Left ventricle myocardium inferior (tissue), 1 donor: ENCODE measurements at places on chromosomes 12 and 14.

- H3K4me1 ChIP-seq, result peaks cover 20% of the 10 kb centered on the region
- no peaks in the 10 kb centered on the region for H3K36me3 ChIP-seq
- peaks cover 95% of the 10 kb centered on the region for H3K27me3 ChIP-seq
- DNase-seq, result peak; percentile 11
- no peak overlapping the region for H3K27ac ChIP-seq
Measured at GRCh38 chr14:104116756-104117340, 21.5 kb upstream of the KIF26A start.

DNA sequence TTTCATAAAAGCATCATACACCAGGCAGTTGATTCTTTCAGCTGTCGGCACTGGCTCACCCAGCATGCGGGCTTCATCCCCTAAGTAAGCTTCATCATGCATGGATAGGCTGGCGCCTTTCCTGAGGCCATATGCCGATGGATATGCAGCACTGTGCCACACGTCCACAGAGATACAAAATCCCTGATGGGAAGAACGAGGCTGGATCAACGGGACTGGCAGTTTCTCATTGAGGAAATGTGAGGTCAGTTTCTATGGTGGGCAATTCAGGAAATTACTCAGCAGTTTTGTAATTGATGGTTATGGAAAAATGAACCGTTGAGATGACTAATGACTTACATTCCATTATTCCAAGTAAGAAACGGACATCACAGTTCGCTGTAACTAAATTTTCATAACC, 453.8 kb downstream of the TMEM121 start:
- no peak for DNase-seq
- no peaks in the 10 kb centered on the region for H3K4me1 ChIP-seq
- H3K27me3 ChIP-seq, result peaks cover 29% of the 10 kb centered on the region
- H3K27ac ChIP-seq, result no peak overlapping the region
- H3K36me3 ChIP-seq, result no peaks in the 10 kb centered on the region

DNA sequence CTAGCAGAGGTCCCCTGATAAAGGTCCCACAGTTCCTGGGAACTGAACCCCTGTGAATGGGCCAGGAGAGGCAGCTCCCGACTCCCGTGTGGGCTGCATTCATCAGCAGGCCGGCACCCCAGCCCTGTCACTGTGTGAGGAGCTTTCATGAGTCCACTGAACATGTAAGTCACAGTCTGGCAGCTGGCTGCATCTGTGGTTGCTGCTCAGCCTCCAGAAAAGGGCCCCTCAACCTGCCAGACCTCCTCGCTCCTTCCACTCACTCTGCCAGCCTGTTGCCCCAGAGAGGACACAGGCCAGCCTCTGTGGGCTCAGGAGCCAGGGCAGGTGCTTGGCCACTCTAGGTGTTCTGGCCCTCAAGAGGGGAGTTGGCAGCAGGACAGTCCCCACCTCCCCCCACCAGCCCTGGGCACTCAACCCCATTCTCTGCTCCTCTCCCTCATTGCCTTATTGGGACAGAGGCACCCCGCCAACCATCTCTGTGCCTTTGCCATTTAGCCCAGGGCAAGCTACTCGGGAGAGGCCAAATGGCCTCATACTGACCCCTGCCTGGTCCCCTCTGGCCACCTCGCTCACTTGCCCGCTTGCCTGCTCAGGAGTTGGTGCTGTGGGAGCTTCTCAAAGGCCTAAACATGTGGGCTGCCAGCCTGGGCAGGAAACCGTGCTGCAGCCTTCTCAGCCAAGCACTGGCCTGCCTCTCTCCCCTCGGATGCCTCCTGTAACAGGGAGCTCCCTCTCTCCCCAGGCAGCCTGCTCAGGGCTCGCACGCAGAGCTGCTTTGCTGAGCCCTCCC, 1.9 kb downstream of the RTL1 start:
- H3K4me1 ChIP-seq, result peaks cover 30% of the 10 kb centered on the region
- no peak overlapping the region for H3K4me3 ChIP-seq
- no peaks in the 10 kb centered on the region for H3K36me3 ChIP-seq
- H3K27me3 ChIP-seq, result peaks cover 96% of the 10 kb centered on the region
- no peak overlapping the region for H3K27ac ChIP-seq

GRCh38 chr12:14418451-14418890, 53.0 kb downstream of the ATF7IP start:
- peaks cover 92% of the 10 kb centered on the region for H3K4me1 ChIP-seq
- peak overlapping the region; percentile 49 for H3K27ac ChIP-seq
- H3K4me3 ChIP-seq, result peak overlapping the region; percentile 38
- peaks cover 12% of the 10 kb centered on the region for H3K36me3 ChIP-seq
- no peak for DNase-seq
- H3K27me3 ChIP-seq, result no peaks in the 10 kb centered on the region

DNA sequence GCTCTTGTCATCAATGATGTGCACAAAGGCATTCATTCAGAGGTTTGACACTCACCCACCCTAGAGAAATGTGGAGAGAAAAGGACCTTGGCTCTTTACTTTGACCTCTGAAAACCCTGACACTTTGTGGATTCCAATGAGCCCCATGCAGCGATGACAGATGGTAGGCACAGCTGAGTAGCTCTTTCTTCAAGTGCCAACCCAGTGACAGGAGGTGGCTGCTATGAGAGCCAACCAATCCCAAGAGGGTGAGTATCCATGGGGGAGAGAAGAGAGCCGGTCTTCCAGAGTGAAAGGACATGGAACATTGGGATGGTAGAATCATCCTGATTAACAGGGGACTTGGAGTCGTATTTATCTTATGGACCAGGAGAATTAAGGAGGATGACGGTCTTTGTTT, 17.8 kb downstream of the SLC8A3 start:
- no peak overlapping the region for H3K4me3 ChIP-seq
- no peak overlapping the region for H3K27ac ChIP-seq
- H3K27me3 ChIP-seq, result peaks cover 51% of the 10 kb centered on the region
- H3K4me1 ChIP-seq, result no peaks in the 10 kb centered on the region
- H3K36me3 ChIP-seq, result no peaks in the 10 kb centered on the region
